ENCODE measurements at places on chromosomes 5 and 9.

- DNase-seq, result no peak
Measured at GRCh38 chr9:33041432-33042188, 16.5 kb downstream of the DNAJA1 start.

DNA sequence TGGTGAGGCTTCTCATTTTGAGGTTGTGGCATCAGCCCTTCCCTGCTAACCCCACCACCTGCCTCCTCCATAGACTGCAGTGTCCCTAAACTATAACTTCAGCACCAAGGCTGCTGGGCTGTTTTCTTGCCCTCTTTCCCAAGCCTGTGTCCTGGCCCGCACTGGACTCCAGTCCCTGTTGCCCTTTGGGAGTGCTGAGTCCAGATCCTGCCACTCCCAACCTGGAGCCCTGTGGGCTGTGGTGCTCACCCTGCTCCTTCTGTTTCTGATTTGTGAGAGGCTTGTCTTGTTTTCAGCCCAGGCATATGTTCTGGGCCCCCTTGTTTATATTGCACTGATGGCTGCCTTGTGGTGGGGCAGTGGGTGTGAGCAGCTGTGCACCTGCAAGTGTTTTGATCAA, 39.7 kb upstream of the RNU6ATAC start:
- DNase-seq, result no peak

- DNase-seq, result no peak
Measured at GRCh38 chr5:14223372-14223771, 80.2 kb downstream of the TRIO start.

DNA sequence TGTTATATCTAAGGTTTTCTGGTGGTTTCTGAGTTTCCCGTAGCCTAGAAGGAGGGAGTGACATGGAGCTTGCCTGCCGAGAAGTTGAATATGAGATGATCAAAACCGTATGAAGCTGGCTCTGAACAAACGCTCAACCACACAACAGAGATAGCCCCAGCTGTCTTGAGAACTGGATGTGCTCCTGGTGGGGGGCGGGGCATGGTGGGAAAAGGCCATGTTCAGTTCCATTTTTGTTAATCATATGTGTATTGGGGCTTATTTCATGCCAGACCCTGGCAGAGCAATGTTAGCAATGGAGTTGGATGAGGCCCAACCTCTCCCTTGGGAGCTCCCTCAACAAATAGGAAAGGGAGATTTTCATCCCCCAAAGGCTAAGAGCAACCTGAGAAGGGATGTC, 4.8 kb downstream of the CCL19 start:
- DNase-seq, result no peak

DNA sequence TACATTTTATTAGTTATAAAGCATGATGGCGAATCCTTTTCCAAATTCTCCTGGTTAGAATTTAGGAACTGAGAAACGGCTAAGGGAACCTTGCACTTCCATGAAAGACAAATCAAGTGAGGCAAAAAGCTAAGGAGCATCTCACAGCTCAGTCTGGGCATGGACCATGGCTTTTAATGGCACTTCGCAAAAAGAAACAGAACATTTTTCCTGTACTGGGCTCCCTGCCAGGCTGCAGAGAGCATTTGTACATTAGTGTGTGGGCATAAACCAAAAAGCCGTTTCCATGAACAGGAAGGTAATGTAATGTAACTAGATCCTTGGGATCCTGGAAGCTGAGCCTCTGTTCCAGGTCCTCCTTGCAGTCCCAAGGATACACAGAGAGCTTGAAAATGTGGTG, 354.2 kb downstream of the MRPS30 start:
- no peak for DNase-seq

DNA sequence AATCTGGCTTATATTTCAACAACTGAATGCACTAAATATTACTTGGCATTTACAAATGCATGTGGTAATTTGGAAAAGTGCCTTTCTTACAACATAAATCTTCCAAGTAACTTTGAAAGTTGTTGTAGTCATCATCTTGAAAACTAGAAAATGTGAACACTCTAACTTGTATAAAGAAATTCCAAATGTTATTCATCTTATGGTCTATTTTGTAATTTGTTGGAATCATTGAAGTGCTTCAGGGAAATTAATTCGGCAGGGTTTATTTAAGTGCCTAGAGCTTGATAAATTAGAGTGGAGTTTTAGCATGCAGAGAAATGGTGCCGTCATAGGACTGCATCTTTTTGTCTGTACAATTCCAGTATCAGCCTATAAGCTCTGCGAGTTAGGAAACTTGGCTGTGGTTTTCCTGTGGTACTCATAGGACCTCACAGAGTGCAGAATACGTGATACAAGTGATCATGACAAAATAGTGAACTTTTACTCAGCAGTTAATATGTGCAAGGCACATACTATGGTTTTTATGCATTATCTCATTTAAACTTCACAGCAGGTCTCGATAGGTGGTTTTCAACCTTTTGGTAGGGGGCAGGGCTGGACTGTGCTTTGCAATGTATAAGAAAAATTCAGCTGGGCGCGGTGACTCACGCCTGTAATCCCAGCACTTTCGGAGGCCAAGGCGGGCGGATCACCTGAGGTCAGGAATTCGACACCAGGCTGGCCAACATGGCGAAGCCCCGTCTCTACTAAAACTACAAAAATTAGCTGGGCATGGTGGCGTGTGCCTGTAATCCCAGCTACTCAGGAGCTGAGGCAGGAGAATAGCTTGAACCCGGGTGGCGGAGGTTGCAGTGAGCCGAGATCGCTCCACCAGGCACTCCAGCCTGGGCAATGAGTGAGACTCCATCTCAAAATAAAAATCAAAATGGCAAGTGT, 79.6 kb downstream of the RAI14 start:
- no peak for DNase-seq

DNA sequence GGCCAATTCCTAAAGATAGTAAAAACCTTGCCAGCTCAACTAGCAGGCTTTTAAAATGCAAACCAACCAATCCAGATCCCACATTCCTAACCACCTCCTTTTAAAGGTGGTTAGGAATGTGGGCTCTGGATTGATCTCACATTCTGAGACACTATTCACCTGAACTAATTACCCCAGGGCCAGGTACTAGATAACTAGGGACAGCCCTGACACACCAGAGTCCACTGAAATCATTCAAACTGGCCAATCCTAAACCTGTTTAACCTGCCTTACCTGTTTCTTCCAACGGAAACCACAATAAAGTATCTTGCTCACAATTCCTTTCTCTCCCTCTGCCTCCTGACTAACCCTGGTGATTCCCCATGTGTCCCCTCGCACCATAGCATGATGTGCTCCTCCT, 168.3 kb upstream of the DMAC1 start:
- DNase-seq, result no peak
